Lower lobe of right lung (tissue), 2 donors: ENCODE measurements at places on chromosomes 2 and 18. TPM values are rescaled to one million over a fixed set of nuclear protein-coding genes. Genes with fewer than 3 reads are reported as not detected.

Gene SCYGR2
- not detected for total RNA-seq

DNA sequence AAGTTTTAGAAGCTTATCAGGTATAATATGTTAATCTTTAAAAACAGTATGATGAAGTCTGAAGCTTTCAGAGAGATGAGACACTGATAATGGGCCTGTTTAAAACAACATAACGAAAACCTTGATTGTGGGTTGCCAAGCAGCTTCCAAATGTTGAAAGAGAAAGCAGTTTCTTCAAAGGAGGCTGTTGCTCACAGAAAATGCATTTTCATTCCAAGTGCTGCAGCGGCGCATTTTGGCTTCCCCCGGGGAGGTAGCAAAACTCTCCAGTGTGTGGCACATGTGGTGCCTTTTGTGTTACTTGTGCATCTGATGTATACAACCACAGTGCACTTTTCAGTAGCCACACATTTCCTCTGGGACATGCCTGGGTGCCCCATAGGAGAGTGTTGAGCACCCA, 66.1 kb downstream of the TMEFF2 start:
- H3K27ac ChIP-seq = no peak overlapping the region
- H3K4me1 ChIP-seq = peaks cover 12% of the 10 kb centered on the region
- H3K36me3 ChIP-seq = no peaks in the 10 kb centered on the region
- no peaks in the 10 kb centered on the region for H3K27me3 ChIP-seq
- no peak for DNase-seq
- H3K4me3 ChIP-seq = no peak overlapping the region

GRCh38 chr18:40075616-40076015, 1879.4 kb upstream of the PIK3C3 start:
- H3K4me3 ChIP-seq = no peak overlapping the region
- H3K27ac ChIP-seq = no peak overlapping the region
- no peaks in the 10 kb centered on the region for H3K36me3 ChIP-seq
- no peaks in the 10 kb centered on the region for H3K27me3 ChIP-seq
- no peaks in the 10 kb centered on the region for H3K4me1 ChIP-seq

DNA sequence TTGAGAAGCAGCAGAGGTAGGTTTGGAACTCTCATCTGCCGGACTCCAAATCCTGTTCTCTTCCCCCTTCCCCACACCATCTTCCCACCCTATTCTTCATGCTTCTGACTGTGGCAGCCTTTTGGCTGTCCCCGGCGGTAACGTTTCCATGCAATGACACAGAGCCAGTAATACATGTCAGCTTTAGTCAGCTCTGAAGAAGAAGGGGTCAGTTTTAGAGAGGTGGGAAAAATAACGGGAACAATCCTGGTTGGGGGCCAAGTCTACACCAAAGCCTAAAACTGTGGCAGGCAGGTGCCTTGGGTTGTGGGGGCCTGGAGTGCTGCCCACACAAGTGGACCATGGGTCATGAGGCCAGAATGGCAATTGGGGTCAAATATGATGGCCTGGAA, 106.8 kb downstream of the LPIN1 start:
- no peak overlapping the region for H3K27ac ChIP-seq
- H3K36me3 ChIP-seq = no peaks in the 10 kb centered on the region
- no peak overlapping the region for H3K4me3 ChIP-seq

DNA sequence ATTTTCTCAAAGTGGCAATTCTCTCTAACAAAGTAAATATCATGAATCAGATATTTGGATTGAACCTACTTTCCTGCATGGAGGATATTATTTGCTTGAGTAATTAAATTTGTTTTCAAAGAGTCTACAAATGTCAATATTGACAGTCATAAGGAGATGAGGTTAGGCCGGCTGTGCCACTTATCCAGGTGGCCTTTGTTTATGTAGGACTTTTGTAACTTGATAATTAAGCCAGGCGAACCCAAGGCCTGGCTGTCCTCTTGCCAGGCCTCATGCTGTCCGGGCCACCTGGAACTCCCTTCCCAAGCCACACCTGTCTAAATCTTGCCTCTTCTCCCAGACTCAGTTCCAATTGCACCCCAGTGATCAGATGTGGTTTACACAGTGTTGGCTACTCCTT, 255.2 kb downstream of the ACKR3 start:
- no peak overlapping the region for H3K4me3 ChIP-seq
- DNase-seq = peak; percentile 56
- H3K27me3 ChIP-seq = no peaks in the 10 kb centered on the region
- no peak overlapping the region for H3K27ac ChIP-seq
- H3K4me1 ChIP-seq = peaks cover 17% of the 10 kb centered on the region

DNA sequence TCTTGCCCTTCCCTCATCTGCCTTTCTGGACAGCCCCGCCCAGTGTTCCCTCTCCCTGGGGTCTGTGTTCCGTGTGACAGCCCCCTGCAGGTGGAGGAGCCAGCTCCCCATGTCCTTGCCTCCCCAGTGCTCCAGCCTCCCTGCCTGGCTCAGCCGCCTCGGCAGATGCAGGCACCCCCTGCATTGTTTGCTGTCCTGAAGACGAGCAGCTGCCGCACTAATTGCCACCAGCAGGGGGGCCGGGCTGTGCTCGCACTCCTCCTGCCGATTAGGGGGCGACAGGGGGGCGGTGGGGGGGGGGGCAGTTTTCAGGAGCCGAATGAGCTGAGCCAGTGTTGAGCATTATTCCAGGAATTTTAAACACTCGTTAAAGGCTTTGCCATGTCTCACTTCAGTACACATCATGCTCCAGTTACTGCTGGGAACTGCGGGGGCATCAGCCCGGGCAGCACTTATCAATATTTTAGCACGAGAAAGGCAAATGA, 23.3 kb downstream of the SIX3 start:
- H3K27me3 ChIP-seq = peaks cover 14% of the 10 kb centered on the region
- DNase-seq = no peak
- H3K36me3 ChIP-seq = no peaks in the 10 kb centered on the region
- no peak overlapping the region for H3K27ac ChIP-seq
- H3K4me1 ChIP-seq = peaks cover 7% of the 10 kb centered on the region

- no peaks in the 10 kb centered on the region for H3K4me1 ChIP-seq
- no peaks in the 10 kb centered on the region for H3K27me3 ChIP-seq
- no peak overlapping the region for H3K27ac ChIP-seq
- no peak for DNase-seq
Measured at GRCh38 chr2:63009490-63009889, 41.1 kb upstream of the OTX1 start.
